ENCODE measurements at places on chromosomes 16 and 17.
A peak's percentile ranks its signal among the peaks of the same experiment; 100 is the strongest.

- DNase-seq, result no peak
Observed at GRCh38 chr17:44451016-44451627, 52.1 kb downstream of the GPATCH8 start.

DNA sequence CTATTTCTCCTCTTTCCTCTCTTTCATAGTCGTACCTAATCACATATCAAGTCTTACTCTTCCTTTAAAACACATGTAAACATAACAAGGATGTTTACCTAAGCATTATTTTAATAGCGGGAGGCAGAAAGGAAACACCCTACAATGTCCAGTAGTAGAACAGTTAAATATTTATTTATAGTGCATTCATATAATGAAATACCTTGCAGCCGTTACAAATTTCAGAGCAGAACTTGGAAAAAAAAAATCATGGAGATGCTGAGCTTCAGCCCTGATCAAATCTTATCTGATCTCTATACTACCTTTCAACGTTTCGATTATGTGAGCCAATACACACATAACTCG, 39.6 kb downstream of the GRB2 start:
- no peak for DNase-seq

DNA sequence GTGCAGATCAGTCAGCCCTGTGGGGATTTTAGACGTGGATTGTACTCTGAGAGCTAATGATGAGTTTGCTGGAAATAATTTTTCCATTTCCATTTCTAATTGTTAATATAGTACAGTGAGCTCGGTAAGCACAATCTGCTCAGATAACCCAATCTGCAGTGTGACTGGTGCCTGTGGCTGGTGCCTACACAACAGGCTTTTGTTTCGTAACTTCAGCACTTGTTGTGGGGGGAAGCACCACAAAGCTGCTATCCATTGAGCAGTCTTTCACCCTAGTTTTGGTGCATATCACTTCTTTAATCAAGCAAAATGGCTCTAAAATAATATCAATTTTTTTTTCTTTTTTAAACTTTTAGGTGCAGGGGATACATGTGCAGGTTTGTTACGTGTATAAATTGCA, 534.9 kb upstream of the HSBP1 start:
- DNase-seq, result no peak

GRCh38 chr16:34803683-34804416, 1344.4 kb downstream of the TP53TG3F start:
- DNase-seq, result no peak

- no peak for DNase-seq
Observed at GRCh38 chr16:57049678-57050077, 42.7 kb upstream of the CPNE2 start.

GRCh38 chr16:15641753-15642556, 999 bp downstream of the MARF1 start:
- no peak for DNase-seq

- DNase-seq, result no peak
Observed at GRCh38 chr16:19112099-19112407, 1.7 kb upstream of the ITPRIPL2 start.

- no peak for DNase-seq
Observed at GRCh38 chr16:53440125-53440524, 5.9 kb downstream of the RBL2 start.

- DNase-seq, result no peak
Observed at GRCh38 chr16:88550246-88550661, 19.9 kb upstream of the ZC3H18 start.

DNA sequence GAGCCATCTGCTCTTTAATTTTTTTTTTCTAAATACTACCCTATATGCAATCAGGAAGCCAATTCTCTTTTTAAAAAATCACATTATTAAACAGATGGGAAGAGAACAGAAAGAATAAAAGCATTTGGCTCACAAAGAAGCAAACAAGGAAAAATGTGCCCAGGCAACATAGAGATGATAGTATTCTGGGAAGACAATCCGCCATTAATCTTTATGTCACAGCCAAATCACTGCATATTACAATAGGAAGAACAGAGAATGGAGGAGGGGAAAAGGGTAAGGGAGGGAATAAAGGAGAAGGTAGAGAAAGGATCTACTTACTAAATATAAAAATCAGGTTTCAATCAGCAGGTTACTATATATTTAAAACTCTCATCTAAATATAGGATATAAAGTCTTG, 34.3 kb downstream of the STAT5B start:
- DNase-seq, result no peak

DNA sequence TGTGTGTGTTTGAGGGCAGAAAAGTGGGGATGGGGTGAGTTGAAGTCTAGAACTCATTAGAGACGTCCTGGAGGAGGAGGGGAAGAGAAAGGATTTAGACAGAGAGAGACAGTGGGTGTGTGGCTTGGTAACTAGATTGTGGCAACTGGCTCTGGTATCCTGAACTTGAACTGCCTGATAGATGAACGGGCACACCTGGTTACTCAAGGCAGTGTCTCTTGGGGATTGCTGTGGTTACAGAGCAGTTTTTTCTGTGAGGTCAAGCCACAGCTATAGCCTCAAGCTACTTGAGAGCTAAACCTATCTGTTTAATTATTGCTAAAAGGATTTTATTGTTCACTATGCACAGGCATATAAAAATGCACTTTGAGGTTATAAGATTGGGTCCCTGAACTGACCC, 29.8 kb upstream of the MYH2 start:
- DNase-seq, result no peak

DNA sequence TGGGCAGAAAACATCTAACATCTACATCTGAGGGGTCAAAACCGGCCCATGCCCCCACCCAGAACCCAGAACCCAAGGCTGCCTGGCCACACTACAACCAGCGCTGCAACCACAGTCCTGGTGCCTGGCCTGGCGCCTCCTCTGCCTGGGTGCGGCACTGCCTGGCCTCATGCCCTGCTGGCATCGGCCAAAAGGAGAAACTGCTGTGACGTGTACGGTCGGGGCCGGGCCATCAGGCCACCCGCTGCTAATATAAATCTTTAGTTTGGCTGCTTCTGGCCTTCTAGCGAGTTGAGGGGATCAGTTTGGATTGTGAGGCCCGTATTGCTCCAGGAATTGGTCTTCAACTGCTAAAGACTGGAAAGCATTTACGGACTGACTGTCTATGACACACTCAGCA, 22.8 kb downstream of the TMEM204 start:
- peak; percentile 75 for DNase-seq

- DNase-seq, result no peak
Observed at GRCh38 chr17:77128896-77129567, 11.7 kb upstream of the SEC14L1 start.

GRCh38 chr16:52553322-52553721, 6.4 kb upstream of the TOX3 start:
- DNase-seq, result no peak

GRCh38 chr16:12323007-12323758, 346.6 kb downstream of the SNX29 start:
- no peak for DNase-seq

- DNase-seq, result no peak
Observed at GRCh38 chr17:72565006-72565405, 444.2 kb downstream of the SOX9 start.

- DNase-seq, result peak; percentile 19
Observed at GRCh38 chr17:45052052-45052772, 780 bp upstream of the DCAKD start.

- no peak for DNase-seq
Observed at GRCh38 chr17:18139949-18140348, 31.4 kb downstream of the MYO15A start.

GRCh38 chr17:45277216-45277849, 15.4 kb upstream of the SPATA32 start:
- DNase-seq, result peak; percentile 93

DNA sequence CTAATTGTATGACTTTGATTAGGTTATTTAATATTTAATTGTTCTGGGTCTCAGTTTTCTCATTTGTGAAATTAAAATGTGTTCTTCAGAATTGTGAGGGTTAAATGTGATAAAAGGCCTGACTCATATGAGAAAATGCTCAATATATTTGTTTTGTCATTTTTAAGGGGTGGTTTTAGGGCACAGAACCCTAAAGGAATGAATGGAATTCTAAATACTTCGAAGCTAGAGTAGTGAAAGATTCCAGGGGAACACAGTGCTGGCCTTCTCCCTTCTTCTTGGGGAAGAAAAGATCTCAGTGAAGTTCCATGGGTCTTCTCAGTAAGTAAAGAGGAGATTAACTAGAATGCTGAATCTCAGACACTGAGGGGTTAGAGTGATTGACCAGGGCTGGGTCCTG, 3.9 kb upstream of the SMPD3 start:
- no peak for DNase-seq

DNA sequence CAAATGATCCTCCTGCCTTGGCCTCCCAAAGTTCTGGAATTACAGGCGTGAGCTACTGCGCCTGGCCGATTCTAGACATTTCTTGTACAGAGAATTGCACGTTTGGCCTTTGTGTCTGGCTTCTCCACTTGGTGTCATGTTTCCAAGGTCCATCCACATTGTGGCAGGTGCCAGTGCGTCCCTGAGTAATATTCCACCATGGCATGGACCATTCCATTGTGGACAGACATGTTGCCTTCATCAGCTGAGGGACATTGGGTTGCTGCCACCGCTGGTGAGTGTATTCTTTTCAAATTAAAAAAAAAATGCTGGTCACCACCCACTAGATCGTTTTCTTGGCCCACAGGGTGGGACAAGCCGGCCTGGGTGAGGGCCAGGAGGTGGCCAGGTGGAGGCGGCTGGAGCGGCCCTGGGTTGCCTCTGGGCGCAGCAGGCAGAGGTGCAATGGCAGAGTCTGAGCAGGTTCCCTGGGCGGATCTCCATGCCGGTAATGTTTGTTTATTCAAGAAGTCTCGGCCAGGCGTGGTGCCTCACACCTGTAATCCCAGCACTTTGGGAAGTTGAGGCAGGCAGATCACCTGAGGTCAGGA, 274.1 kb downstream of the SEC14L1 start:
- DNase-seq, result no peak

DNA sequence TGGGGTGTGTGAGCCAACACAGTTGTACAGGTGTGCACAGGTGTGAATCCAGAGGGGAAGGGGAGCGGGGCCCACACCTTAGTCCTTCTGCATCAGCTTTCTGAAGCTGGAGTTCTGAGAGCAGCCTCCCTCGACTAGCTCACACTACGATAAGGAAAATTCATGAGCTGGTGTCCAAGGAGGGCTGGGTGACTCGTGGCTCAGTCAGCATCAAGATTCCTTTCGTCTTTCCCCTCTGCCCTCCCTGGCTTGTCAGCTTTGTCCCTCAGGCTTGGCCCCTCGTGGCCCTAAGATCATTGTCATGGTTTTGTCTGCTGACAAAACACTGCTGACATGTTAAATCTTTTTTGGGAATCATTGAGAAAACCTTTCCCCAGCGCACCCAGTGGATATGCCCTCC, 47.5 kb downstream of the OR1D5 start:
- DNase-seq, result no peak

DNA sequence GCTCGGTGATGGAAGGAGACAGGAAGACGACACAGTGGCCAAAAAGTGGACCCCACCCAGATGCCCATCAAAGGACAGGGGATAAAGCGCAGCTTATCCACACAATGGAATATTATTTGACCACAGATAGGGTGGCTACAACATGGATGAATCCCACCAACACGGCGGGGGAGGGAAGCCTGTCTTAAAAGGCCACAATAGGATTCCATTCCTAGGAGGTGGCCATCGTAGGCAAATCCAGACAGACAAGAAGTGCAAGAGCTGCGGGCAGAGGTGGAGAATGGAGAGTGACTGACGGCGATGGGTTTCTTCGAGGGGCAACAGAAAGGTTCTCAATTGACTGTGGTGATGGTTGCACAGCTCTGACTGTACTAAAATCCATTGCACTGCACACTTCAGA, 16.0 kb downstream of the SLC38A8 start:
- no peak for DNase-seq

GRCh38 chr16:50957056-50957455, 194.0 kb downstream of the SALL1 start:
- no peak for DNase-seq

DNA sequence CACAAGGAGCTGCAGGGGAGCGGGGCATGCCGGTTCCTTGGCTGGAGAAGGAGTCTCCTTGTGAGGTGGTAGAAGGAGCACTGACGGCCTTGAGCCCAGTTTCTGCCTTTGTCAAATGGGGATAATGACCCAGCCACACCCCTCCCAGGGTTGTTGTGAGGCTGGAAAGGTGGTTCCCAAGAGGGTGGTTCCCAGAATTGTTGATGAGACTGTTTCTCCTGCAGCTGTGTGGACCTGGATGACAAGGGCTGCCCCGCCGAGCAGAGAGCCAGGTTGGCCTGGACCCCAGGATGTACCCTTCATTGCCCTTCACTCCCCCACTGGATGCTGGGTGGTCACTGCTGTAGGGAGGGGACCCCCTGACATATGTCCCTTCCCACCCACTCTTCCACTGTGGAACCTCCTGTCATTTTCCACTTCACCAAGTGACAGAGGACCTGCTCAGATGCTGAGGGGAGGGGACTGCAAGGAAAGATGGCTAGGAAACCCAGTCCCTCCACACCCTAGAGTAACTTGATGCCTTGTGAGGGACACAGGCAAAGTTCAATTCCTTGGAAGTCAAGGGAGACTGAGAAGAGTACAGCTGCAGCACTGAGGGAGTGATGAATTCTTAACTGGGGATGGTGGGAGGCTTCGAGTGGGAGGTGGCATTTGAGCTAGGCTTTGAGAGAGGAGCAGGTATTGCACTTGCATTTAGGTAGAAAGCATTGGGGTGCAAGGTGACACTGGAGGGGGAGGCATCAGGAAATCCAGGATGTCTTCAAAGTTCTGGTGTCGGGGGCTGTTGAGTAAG, 10.6 kb downstream of the MIEN1 start:
- no peak for DNase-seq

- DNase-seq, result peak; percentile 86
Observed at GRCh38 chr17:29613352-29613837, 9.3 kb downstream of the CORO6 start.

GRCh38 chr17:12457493-12457892, 208.2 kb upstream of the MYOCD start:
- DNase-seq, result no peak

DNA sequence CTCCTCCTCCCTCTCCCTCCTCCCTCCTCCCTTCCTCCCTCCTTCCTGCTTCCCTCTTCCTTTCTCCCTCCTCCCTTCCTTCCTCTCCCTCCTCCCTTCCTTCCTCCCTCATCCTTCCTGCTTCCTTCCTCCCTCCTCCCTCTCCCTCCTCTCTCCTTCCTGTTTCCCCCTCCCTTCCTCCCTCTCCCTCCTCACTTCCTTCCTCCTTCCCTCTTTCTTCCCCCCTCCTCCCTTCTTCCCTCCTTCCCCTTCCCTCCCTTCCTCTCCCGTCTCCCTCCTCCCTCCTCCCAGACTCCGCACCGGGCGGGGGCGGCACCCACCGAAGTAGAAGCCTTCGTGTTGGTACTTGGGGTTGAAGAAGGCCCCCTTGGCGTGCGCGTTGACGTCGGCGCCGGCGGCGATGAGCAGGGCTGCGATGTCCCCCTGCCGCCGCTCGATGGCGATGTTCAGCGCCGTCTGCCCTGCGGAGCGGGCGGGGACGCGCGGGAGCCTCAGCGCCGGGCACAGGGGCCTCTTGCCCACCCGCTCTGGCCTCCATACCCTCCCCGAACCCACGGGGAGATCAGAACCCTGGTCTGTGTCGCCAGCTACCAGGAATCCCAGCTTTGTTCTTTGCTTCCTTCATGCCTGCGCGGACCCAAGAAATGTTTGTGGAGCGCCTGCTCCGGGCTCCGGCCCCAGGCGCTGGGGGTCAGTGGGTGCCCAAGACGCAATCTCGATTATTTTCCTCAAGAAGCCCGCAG, 22.2 kb downstream of the TRPV3 start:
- DNase-seq, result no peak
